ENCODE measurements at places on chromosomes 2 and 18.

DNA sequence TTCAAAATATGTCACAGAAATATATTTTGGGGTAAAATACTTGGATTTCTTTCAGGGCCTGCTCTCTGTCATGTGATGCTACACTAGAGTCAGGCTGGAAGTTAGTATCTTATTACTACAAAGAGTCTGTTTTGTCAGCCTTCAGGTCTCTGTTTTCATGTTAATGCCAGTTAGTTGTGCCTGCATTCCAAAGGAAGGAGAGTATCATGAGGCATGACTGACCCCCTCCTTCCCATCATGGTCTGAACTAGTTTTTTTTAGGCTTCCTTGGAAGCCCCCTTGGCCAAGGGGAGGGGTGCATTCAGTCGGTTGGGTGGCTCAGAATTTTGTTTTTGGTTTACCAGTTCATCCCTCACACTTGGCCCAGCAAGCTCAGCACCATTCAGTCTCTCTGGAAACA is 318.0 kb downstream of the ALK start:
- no peak for DNase-seq

- DNase-seq = no peak
Measured at GRCh38 chr2:108910011-108910431, 79.0 kb downstream of the EDAR start.

DNA sequence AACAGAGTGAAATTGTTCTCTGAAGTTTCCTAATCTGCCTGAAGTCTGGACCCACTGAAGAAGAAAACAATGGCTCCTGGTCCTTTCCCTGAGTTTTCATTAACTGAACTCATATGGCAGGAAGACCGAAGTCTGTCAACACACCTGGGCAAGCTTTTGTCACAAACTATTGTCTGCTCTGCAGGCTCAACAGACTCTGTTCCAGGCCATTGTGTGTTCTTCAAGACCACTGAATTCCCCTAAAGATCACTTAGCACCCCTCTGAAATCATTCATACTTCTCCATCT is 6.6 kb upstream of the TMEM37 start:
- DNase-seq = no peak

- DNase-seq = no peak
Measured at GRCh38 chr2:191031256-191031655, 17.3 kb upstream of the STAT1 start.

- no peak for DNase-seq
Measured at GRCh38 chr2:109125593-109126500, 3.2 kb upstream of the SH3RF3 start.

GRCh38 chr2:1366546-1367134 is 46.6 kb upstream of the TPO start:
- DNase-seq = peak; percentile 80
